A549 treated with RU486 at 1 μM for 4 hours (cell line): ENCODE measurements at places on chromosomes 2 and 18. TPM values are rescaled to one million over a fixed set of nuclear protein-coding genes. Genes with fewer than 3 reads are reported as not detected.

The CROCC2 gene
- not detected in 5 replicates for total RNA-seq

The SERPINB11 gene
- total RNA-seq: 0.22 TPM in 1 of 5 replicates, not detected in the others

The CERKL gene
- 0.17 to 0.32 TPM (median 0.24 TPM) in 5 replicates for total RNA-seq

The C1GALT1C1L gene
- 1.7 to 2.5 TPM (median 2.0 TPM) in 5 replicates for total RNA-seq

The CDK5R2 gene
- 1.7 to 3.4 TPM (median 2.8 TPM) in 5 replicates for total RNA-seq

The SPP2 gene
- total RNA-seq: not detected in 5 replicates

The SRD5A2 gene
- 0.02 TPM in 2 of 5 replicates, not detected in the others for total RNA-seq

The QPCT gene
- total RNA-seq: 17.2 to 23.1 TPM (median 18.9 TPM) in 5 replicates

The DSEL gene
- 0.22 to 0.39 TPM (median 0.31 TPM) in 5 replicates for total RNA-seq

The DNAJC27 gene
- 0.80 to 2.3 TPM (median 1.9 TPM) in 5 replicates for total RNA-seq

The MOGAT1 gene
- total RNA-seq: not detected in 5 replicates

The CDK15 gene
- not detected in 5 replicates for total RNA-seq

The TCF23 gene
- not detected in 5 replicates for total RNA-seq

The CTAGE1 gene
- total RNA-seq: not detected in 5 replicates

The EFHD1 gene
- 1.8 to 2.4 TPM (median 1.9 TPM) in 5 replicates for total RNA-seq

The SAG gene
- total RNA-seq: not detected in 5 replicates

The TPRKB gene
- 54.6 to 111 TPM (median 78.1 TPM) in 5 replicates for total RNA-seq

The TOGARAM2 gene
- 0.09 to 0.20 TPM (median 0.18 TPM) in 4 of 5 replicates, not detected in the other for total RNA-seq

The DPP10 gene
- not detected in 5 replicates for total RNA-seq

The NT5C1B gene
- not detected in 5 replicates for total RNA-seq

The LPIN2 gene
- 12.8 to 19.1 TPM (median 18.1 TPM) in 5 replicates for total RNA-seq

The RAD51AP2 gene
- total RNA-seq: not detected in 5 replicates
